HCEC 1CT (cell line): ENCODE measurements at places on chromosomes 11 and 22.
A peak's percentile ranks its signal among the peaks of the same experiment; 100 is the strongest.

- no peak for DNase-seq
These were observed 36.8 kb downstream of the WNT11 start for GRCh38 chr11:76169473-76169896.

GRCh38 chr11:70521475-70522308 lies 123.4 kb downstream of the CTTN start:
- DNase-seq: no peak

GRCh38 chr11:69003301-69003865 lies 9.7 kb downstream of the MRGPRF start:
- DNase-seq: no peak

- DNase-seq: no peak
These were observed 123.3 kb upstream of the THY1 start for GRCh38 chr11:119545978-119546915.

- no peak for DNase-seq
These were observed 775 bp downstream of the FAM181B start for GRCh38 chr11:82732734-82733443.

DNA sequence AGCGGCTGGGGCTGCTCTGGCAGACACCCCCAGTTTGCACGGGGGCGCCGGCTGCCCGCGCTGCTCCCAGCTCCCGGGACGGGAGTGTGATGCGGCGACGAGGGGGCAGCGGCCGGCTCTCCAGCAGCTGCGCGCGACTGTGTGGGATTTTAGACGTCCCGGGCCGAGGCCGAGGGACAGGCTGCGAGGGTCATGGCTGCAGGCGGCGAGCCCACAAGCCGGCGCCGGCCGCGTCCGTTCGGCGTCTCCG lies 159 bp downstream of the FZD4 start:
- no peak for DNase-seq

DNA sequence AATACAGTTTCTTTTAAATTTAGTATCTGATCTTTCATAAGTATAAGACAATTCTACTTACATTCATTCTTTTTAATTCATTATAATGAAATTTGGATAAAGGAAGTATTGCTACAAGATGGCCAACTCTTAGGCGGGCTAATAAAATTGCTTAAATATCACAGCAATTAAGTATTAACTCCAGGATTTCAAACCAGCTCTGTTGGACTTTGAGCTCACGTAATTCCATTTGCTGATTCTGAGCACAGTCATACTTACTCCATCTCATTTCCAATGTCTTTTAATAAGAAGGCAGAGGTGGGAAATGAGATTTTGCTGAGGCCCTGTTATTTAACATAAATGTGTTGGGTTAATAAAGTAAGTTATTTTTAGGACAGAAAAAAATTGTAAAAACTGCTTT lies 748.1 kb downstream of the KCNA4 start:
- DNase-seq: no peak

DNA sequence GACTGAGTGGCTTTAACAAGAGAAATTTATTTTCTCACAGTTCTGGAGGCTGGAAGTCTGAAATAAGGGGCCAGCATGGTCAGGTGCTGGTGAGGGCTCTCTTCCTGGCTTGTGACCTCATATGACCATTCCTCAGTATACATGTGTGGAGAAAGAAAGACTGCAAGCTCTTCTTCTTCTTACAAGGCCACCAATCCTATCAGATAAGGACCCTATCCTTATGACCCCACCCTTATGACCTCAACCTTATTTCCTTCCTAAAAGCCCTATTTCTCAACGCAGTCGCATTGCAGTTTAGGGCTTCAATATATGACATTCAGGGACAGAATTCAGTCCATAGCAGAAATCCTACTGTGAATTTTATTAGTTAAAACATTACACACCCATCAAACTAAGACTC lies 124.4 kb upstream of the RAG2 start:
- DNase-seq: no peak

DNA sequence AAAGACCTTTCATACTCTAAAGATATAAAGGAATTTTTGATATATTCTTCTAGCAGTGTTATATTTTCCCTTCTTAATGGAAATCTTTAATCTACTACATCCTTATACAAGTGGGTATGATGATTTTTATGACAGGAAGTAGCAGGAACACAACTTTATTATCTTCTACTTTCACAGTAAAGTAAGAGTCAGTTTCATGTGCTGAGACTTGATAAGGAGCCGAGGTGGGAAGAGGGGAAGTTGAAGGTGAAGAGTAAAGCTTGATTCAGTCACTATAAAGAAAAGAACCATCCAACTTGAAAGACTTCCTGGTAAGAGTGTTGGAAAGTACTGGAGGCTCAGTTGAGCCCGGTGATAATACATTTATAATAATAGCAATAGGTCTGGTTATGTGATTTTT lies 82.1 kb upstream of the PTH start:
- DNase-seq: no peak

GRCh38 chr22:19478901-19479354 lies at the start of gene UFD1:
Gene UFD1, minus strand, starts transcription at chr22:19479193. Its CDS starts 108 bp downstream, at chr22:19479085.
- peak; percentile 94 for DNase-seq

DNA sequence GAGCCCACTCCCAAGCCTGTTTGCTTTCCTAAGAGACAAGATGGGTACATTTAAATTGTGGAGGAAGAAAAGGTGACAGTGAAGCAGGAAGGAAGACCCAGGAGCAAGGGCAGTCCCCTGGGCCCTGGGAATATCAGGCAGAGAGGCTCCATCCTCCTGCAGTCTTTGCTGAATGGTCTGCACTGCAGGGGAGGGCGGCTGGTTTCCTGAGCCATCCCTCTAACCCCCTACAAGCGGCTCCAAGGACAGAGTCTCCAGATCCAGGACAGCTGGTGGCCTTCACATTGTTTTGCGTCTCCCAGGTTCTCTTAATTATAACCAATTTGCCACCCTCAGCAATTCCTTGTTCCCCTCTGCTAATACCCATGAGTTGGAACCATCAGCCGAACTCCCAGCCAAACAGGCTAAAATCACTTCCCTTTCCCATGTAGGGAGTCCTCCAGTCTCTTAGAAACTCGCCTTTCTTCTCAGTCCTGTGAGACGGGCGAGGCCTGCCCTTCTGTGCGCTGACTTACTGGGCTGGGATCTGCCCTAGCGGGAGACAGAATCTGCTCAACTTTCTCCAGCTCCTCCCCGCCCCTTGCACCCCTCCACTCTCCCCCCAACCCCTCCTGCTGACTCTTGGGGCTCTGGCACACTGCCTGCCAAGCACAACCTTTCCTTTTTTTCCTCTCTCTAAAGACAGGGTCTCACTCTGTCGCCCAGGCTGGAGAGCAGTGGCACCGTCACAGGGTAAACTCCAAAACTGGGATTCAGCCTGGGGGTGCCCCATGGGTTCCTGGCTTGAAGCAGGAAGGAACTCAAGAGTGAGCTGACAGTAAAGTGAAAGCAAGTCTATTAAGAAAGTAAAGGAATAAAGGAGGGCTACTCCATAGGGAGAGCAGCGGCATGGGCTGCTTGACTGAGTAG lies 53.4 kb upstream of the EMID1 start:
- no peak for DNase-seq

- no peak for DNase-seq
These were observed 29.6 kb downstream of the GALNT18 start for GRCh38 chr11:11592146-11592684.

DNA sequence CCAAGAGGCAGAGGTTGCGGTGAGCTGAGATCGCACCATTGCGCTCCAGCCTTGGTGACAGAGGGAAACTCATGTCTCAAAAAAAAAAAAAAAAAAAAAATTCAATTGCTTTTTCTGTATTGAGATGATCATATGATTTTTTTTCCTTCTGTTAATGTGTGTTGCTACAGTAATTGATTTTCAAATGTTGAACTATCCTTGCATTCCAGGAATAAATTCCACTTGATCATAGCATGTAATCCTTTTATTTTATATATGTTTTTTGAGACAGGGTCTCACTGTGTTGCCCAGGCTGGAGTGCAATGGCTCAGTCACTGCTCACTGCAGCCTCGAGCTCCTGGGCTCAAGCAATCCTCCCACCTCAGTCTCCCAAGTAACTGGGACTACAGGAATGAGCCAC lies 33.3 kb downstream of the MOV10L1 start:
- DNase-seq: no peak

DNA sequence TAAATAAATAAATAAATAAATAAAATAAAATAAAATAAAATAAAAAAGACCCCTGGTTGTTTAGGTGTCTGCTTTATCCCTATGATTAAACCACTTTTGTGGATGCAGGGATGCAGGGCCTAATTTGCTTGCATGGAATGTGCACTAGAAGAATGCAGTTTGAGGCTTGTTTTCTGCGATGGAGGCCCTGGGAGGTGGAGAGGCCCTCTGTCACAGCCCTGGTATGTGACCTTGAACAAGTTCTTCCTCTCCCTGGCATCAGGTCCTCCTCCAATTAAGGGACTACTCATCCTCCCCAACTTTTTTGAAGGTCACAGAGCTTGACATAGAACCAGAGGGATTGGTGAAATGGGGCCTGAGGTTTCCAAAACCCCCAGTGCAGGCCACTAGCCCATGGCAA lies 22.7 kb downstream of the KCNJ4 start:
- no peak for DNase-seq

DNA sequence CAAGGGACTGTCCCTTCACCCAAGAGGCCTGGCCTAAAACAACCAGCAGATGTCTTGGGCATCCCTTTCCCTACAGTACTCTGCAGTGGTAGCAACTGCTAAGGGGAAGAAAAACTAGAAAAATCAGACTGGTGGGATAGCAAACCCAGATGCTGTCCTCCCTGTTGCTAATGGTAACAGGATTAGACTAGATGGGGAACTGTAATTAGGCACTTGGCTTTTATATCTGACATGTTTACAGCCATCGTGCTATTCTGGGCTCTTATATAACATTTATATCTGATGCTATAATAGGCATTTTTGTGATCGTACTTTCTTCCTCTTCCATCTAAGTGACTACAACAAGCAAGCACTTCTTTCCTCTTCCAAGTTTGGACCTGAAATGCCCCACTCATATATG lies 316.7 kb downstream of the DLG2 start:
- DNase-seq: no peak

DNA sequence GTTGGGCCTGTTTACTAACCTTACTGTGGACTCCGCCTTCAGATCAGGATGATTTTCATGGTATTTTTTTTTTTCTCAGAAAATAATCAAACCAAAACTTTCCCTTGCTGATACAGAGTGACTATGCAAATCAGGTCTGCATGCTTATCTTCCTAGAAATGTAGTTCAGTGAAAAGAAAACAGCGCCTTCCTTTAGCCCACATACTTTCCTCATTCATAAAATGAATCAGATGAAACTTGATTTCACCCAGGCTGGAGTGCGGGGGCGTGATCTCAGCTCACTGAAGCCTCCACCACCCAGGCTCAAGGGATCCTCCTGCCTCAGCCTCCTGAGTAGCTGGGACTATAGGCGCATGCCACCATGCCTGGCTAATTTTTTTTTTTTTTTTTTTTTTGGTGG lies 26.0 kb downstream of the ZNRF3 start:
- DNase-seq: no peak

DNA sequence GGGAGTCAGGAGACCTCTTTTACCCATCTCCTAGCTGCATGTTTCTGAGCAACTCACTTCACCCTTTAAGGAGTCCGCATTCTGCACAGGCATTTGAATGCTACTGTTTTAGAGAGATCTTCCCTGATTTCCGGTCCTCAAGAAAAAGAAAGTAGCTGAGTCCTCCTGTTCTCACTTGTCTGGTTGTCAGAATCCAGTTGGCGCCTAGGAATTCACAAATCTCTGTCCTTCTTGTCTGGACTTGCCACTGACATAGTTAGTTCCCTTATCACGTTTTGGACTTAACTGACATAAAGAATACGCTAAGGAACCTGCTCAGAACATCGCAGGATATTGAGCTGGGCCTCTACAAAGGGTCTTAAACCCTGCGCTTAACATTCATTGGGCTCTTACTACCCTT lies 61.3 kb upstream of the OR5P2 start:
- DNase-seq: no peak

DNA sequence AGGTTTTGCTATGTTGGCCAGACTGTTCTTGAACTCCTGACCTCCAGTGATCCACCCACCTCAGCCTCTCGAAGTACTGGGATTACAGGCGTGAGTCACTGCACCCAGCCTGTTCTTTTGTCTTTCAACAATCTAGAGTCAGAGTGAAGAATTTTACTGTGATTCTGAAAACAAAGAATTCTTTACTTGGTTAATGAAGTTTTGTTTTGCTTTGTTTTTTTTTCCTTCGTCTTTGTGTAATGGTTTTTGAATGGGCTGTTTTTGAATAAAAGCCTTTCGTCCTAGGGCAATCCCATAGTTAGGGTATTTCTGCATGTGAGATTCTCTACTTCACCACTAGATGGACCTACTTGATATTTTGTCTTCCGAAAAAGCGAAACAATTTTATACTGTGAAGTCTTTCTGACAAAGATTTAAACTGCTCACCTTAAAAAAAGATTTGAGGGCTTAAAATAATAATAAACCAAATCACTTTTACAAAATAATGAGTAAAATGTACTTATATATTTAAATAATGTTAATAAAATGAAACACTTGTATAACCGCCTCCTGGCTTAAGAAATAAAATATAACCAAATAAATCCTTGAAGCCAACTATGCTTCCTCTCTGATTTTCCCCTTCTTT lies 43.4 kb upstream of the SC5D start:
- DNase-seq: peak; percentile 53

DNA sequence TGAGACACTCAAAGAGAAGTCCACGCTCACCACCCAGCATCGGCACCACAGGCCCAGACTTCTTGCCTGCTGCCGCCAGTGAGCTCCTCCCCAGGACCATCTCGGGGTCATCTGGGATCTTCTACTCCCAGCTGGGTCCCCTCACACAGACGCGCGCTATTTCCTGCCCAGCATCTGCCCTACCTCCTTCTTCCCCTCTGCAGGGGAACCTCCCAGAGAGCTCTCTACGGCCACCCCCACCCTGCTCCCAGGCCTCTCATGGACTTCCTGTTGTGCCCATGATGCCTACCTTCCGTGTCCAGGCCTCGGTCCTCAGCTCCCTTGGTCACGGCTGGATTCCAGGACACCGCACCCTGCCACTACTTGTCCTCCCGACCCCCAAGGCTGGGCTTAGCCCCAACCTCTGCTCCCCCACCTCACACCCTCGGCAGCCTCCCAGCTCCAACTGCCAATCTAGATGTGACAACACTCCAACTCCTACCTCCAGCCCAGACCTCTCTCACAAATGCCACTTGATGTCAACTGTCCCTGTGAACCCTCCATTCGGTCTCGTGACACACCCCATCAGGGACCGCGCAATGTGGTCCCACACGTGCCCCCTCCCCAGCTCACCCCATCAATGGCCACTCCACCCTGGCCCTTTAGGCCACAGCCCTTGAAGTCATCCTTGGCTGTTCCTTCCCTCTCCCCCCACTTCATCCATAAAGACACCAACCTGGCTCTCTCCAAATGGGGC lies 45.3 kb downstream of the SGSM3 start:
- DNase-seq: no peak

DNA sequence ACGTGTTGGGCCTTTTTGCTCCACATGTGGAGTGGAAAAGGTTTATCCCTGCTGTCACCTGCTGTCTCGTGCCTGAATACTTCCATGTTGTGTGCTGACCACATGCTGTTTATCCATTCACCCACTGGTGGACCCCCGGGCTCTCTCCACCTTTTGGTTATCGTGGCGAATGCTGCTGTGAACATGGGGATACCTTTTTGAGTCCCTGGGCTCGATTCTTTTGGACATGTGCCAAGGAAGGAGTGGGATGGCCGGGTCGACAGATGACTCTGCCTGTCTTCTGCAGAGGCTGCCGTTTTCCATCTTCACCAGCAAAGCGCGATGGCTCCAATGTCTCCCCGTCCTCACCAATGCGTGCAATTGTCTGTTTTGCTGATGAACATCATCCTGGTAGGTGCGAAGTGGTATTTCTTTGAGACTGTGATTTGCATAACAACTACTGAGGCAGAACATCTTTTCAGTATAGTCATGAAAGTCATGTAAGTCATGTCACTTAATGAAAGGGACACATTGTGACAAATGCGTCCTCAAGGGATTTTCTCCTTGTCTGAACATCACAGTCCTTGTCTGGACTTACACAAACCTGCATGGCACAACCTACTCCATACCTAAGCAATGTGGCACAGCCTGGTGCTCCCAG lies 758.7 kb downstream of the BRD1 start:
- DNase-seq: no peak
